Breast epithelium (tissue), 4 donors: ENCODE measurements at places on chromosomes 13 and 19. TPM values are rescaled to one million over a fixed set of nuclear protein-coding genes. Genes with fewer than 3 reads are reported as not detected.

DNA sequence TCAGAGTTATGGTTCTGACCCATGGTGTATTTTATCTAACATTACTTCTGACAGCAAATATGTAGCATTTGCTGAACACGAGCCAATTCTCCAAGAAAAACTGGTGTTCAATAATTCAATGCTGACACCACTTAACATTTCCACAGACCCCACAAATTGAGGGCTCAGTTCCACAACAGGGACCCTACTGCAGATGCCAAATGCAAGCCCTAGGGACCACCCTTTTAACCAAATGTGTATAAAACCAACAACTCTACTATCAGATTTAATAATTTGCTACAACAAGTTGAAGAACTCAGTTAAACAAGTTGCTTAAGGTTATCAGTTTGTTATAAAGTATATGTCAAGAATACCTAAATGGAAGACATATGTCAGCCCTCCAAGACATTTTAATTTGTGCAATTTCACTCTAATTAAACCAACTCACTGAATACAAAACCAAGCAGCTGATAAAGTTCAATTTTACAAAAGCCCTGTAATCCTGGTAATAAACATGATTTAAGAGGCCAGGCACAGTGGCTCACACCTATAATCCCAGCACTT lies 6.7 kb downstream of the ZNF44 start:
- peaks cover 3% of the 10 kb centered on the region for H3K4me1 ChIP-seq
- no peaks in the 10 kb centered on the region for H3K36me3 ChIP-seq
- no peak for DNase-seq
- H3K27me3 ChIP-seq = no peaks in the 10 kb centered on the region
- no peak overlapping the region for H3K27ac ChIP-seq

DNA sequence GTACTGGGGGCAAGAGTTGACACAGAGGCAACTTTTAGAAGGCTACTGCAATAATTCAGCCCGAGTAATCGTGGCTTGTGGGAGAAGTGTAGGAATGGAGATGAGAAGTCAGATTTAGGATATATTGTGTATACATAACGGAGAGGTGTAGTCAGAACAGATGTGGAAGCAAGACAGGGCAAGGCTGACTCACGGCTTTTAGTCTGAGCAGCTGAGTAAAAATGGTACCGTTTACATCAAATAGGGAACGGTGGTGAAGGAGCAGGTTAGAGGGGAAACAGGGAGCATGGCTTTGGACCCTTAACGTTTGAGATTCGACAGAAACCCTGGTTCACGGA lies 796 bp upstream of the LSM14A start:
- no peaks in the 10 kb centered on the region for H3K36me3 ChIP-seq
- H3K4me1 ChIP-seq = peaks cover 12% of the 10 kb centered on the region
- H3K27me3 ChIP-seq = no peaks in the 10 kb centered on the region
- peak overlapping the region; percentile 100 for H3K27ac ChIP-seq
- peak overlapping the region; percentile 92 for H3K4me3 ChIP-seq

GRCh38 chr19:16111909-16112752 lies 442 bp downstream of the RAB8A start:
- H3K4me1 ChIP-seq = peaks cover 5% of the 10 kb centered on the region
- H3K36me3 ChIP-seq = no peaks in the 10 kb centered on the region
- peak overlapping the region; percentile 92 for H3K27ac ChIP-seq

GRCh38 chr13:22154041-22154440 lies 483.2 kb downstream of the FGF9 start:
- H3K36me3 ChIP-seq = no peaks in the 10 kb centered on the region
- no peaks in the 10 kb centered on the region for H3K27me3 ChIP-seq
- H3K4me1 ChIP-seq = no peaks in the 10 kb centered on the region
- no peak overlapping the region for H3K4me3 ChIP-seq
- DNase-seq = no peak

DNA sequence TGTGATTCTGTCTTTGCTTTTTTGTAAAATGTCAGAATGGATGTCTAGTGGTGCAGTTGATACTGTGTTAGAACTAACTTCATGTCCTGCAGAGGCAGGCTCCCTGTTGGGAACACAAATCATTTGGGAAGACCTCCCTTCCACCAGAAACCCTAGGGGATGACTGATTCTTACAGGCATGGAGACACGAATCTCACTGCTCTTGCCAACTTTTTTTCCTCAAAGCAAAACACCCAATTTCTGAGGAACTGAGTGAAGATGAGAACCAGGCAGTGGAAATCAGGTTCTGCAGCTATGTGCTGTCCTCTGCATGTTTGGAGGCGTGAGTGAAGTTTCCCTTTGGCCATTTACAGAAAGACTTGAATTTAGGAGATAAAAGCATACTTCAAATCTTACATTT lies 87.5 kb upstream of the CSNK1A1L start:
- DNase-seq = no peak
- no peaks in the 10 kb centered on the region for H3K4me1 ChIP-seq
- no peaks in the 10 kb centered on the region for H3K27me3 ChIP-seq
- no peak overlapping the region for H3K27ac ChIP-seq
- no peaks in the 10 kb centered on the region for H3K36me3 ChIP-seq

GRCh38 chr19:4986471-4986891 lies 17.6 kb downstream of the KDM4B start:
- DNase-seq = no peak
- no peaks in the 10 kb centered on the region for H3K27me3 ChIP-seq
- H3K36me3 ChIP-seq = no peaks in the 10 kb centered on the region
- H3K4me3 ChIP-seq = no peak overlapping the region

- DNase-seq = no peak
- no peak overlapping the region for H3K27ac ChIP-seq
- H3K4me1 ChIP-seq = no peaks in the 10 kb centered on the region
- no peaks in the 10 kb centered on the region for H3K27me3 ChIP-seq
- no peak overlapping the region for H3K4me3 ChIP-seq
Observed at GRCh38 chr13:56332671-56333070, 808.0 kb upstream of the PRR20A start.

DNA sequence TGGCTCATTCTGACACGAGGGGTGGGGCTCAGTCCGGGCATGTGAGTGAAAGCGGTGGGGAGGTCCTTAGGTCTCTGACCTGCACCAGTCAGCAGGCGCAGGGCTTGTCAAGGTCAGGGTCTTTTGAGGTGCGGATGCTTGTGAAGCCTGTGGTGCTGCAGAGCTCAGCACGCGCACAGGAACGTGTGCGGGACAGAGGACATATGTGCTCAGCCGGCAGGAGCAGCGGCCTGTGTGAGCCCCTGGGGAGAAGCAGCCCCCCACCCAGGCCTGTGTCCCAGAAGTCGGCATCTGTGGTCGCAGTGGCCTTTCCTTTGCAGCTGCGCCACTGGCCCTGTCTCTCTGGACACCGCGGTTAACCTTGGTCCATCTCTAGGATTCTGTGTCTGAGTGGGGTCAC lies 30.9 kb downstream of the ATP4B start:
- no peak overlapping the region for H3K4me3 ChIP-seq
- H3K4me1 ChIP-seq = no peaks in the 10 kb centered on the region
- no peaks in the 10 kb centered on the region for H3K27me3 ChIP-seq
- no peak for DNase-seq

- H3K27ac ChIP-seq = peak overlapping the region; percentile 52
- H3K27me3 ChIP-seq = no peaks in the 10 kb centered on the region
- H3K36me3 ChIP-seq = no peaks in the 10 kb centered on the region
Observed at GRCh38 chr19:6204212-6204611, 68.7 kb downstream of the ACSBG2 start.

DNA sequence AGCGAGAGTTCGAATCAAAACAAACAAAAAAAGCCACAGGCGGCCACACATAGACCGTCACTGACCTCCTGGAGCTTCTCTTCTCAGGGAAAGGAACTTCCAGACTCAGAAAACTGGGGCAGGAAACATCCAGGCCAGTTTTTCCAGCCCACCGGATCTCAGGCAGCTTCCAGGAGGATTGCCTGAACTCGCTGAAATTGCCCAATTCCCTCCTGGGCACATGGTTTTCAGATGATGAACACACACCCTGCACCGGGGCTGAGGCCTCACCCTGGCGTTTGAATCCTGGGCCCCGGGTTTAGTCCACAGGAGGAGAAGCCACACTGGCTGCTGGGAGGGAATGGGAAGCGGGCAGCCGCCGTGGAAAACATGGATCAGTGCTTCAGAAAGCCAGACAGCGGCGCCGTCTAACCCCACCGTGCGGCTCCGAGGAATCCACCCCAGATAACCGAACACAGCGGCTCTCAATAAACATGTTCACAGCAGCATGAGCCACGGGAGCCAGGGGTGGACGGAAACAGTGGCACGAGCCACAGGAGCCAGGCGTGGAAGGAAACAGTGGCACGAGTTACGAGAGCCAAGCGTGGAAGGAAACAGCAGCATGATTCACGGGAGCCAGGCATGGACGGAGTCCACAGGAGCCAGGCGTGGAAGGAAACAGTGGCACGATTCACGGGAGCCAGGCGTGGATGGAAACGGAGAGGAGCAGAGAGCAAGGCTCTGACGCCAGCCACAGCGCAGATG lies 18.2 kb upstream of the PTBP1 start:
- H3K27me3 ChIP-seq = no peaks in the 10 kb centered on the region
- peak overlapping the region; percentile 33 for H3K4me3 ChIP-seq
- peak overlapping the region; percentile 82 for H3K27ac ChIP-seq

The C13orf46 gene
- total RNA-seq = 0.66 TPM

The GRIN2D gene
- total RNA-seq = 0.32 TPM

The NTF4 gene
- total RNA-seq = 3.9 TPM

The CGB3 gene
- total RNA-seq = not detected

The C1QTNF9 gene
- not detected for total RNA-seq

The LACC1 gene
- 8.2 TPM for total RNA-seq
